ENCODE measurements at places on chromosomes 1 and 21.

GRCh38 chr1:230061801-230062200 lies 5.2 kb upstream of the GALNT2 start:
- no peak for DNase-seq

- DNase-seq, result no peak
Measured at GRCh38 chr1:246582301-246583055, 16.2 kb downstream of the CNST start.

GRCh38 chr1:12619792-12620487 lies 1.9 kb upstream of the DHRS3 start:
- peak; percentile 51 for DNase-seq

- DNase-seq, result no peak
Measured at GRCh38 chr1:175380521-175381300, 188.1 kb upstream of the KIAA0040 start.

GRCh38 chr1:200980452-200980772 lies 43.1 kb downstream of the KIF21B start:
- DNase-seq, result no peak

DNA sequence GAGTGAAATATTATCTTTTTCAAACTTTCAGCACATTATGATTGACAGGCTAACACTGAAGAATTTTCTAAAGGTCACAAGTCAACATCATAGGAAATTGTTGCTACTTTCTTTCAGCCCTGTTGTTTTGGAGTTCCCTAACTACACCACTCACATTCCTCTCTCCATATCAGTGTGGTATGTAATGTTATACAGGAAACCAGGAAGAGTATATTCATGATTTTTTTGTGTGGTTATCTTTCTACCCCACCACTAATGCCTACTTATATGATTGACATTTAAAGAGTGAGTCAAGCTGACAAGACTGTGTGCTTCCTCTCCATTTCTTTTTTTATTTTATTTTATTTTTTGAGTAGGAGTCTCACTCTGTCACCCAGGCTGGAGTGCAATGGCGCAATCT lies 47.8 kb upstream of the PRDM2 start:
- no peak for DNase-seq

DNA sequence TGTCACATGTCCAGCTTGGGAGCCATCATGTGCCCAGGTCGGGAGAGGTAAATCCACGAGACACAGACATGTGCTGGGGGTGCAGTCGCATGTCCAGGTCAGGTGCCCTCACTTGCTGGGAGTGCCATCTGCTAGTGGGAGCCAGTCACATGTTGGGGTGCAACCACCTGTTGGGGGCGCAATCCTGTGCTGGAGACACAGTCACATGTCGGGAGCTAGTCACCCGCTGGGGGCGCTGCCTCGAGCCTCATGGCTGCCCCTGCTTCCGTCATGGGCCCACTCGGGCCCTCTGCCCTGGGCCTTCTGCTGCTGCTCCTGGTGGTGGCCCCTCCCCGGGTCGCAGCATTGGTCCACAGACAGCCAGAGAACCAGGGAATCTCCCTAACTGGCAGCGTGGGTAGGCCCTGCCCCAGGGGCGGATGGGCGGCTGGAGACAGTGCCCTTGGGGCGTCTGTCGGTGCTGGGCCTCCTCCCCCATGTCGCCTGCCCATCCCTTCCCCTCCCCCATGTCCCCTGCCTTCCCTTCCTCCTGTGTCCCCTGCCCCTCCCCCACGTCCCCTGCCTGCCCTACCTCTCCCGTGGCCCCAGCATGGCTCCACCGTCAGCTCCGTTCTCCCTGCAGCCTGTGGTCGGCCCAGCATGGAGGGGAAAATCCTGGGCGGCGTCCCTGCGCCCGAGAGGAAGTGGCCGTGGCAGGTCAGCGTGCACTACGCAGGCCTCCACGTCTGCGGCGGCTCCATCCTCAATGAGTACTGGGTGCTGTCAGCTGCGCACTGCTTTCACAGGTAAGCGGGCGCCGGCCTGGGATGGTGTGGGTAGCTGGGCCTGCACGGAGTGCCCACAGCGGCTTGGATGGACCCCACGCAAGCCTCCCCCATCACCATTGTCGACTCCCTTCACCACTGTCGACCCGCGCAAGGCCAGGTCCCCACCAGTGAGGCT lies at the start of gene PRSS38:
Gene PRSS38, plus strand, starts transcription at position 208 of the 942 bp plus-strand sequence. Its CDS starts 42 bp downstream, at position 250.
- DNase-seq, result no peak

GRCh38 chr1:87572008-87572407 lies 243.3 kb downstream of the LMO4 start:
- DNase-seq, result no peak

GRCh38 chr1:112465122-112465521 lies 43.6 kb upstream of the WNT2B start:
- DNase-seq, result no peak

DNA sequence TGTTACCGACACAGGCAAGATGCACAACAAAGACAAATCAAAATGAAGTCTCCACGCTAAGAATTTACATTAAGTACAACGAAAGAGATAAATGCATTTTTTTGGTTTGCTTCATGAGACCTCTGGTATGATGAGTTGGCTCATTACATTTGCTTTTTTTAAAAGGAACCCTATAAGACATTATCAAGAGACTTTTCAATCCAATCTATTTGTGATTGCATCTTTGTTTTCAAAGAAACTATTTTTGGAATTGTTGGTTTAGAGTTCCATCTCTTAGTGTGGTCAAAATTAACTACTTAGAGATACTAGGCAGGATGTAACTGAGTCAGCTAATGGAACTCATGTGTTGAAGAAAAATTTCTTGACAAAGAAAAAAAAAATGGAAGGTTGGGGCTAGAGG lies 200.1 kb downstream of the ZC3H11B start:
- DNase-seq, result no peak

DNA sequence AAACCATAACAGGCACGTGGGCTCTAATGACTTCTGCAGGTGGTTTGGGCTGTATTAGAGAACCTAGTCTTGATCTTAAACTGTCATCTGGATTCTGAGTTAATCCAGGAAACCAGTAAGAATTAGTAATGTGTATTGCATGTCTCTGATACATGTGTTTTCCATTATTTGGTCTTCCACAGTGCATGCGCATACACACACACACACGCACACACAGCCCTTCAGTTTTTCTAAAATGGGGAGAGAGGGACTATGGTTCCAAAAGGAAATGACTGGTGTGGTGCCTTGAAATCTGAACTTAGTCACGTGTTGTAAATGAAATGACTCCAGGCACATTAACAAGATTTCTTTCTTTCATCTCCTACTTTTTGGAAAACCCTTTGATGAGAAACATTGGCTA lies 67.6 kb downstream of the OLFML2B start:
- DNase-seq, result no peak

DNA sequence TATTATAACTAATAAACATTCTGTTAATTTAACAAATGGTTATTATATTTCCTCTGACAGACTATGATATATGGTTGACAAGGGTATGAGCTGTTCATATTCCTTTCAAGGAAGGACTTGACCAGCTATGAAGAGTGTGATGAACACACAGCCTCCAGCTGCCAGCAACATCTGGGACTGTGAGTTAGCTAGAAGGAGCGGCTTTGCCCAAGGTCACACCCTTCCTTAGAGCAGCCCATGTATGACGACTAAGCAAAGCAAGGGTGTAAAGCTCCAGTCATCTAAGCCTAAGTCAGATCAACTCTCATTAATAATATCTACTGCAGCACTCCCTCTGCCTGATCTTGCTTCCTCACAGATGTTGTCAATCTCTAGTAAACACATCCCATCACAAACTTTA lies 355.4 kb downstream of the PLPP3 start:
- DNase-seq, result no peak

GRCh38 chr21:38718481-38718880 lies 87.2 kb upstream of the ETS2 start:
- DNase-seq, result no peak

DNA sequence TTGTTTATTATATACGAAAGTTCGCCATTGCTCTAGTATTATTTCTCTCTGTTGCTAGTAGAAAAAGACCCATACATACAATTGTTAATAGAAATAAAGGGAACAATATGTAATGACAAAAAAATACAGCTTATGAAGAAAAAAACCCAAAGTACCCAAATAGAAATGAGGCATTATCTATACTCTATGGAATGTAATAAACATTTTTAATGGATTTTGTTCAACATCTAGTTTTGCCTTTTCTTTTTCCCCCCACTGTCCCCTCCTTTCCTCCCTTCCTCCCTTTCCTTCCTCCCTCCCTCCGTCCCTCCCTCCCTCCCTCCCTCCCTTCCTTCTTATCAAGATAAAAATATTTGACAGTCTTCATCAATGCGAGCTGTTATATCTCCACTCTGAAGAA lies 81.5 kb upstream of the NEK7 start:
- no peak for DNase-seq

GRCh38 chr1:166944186-166944967 lies 31.0 kb downstream of the ILDR2 start:
- no peak for DNase-seq

DNA sequence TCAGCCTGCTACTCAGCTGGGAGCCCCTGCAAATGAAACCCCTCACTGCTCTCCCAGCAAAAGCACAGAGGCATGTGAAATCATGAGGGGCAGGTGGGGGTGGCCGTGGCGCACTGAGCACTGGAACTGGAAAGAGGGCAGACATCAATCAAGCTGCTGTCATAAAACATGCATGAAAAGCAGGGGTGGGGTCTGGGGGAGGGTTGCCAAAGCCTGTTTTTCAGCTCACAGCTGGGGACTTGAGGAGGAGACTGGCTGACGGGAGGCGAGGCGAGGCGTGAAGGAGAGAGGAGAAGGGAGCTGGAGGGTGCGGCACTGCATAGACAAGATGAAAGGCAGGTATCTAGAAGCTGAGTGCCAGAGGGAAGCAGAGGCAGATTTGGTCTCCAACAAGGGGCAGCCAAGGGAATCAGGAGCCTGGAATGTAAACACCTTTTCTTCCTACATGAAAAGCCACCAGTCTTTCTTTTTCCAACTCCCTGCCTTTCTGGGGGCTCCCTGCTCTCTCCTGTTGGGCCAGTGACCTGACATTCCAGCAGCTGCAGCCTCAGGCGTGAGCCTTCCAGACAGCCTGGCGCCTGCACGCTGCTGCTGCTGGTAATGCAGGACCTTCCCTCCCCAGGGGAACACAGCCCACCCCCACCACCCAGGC lies 87.0 kb downstream of the NMNAT2 start:
- DNase-seq, result no peak

- no peak for DNase-seq
Measured at GRCh38 chr1:54064299-54064698, 10.9 kb downstream of the TCEANC2 start.

DNA sequence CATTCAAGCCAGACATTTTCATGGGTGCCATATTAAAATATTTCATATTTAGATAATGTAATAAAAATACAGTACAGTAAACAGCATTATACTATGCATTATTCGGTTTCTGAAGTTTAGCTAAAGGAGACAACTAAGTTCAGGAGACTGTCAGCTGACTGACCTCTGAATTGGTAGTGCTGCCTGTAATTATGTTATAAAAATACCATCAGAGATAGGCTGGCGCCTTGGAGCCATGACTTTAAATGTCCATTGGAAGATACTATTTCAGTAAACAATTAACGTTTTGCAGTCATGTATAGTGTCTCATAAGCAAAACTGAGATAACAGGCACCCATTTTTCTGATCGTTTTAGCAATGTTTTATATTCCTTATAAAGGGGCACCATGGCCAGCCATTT lies 11.3 kb upstream of the RAB29 start:
- no peak for DNase-seq

DNA sequence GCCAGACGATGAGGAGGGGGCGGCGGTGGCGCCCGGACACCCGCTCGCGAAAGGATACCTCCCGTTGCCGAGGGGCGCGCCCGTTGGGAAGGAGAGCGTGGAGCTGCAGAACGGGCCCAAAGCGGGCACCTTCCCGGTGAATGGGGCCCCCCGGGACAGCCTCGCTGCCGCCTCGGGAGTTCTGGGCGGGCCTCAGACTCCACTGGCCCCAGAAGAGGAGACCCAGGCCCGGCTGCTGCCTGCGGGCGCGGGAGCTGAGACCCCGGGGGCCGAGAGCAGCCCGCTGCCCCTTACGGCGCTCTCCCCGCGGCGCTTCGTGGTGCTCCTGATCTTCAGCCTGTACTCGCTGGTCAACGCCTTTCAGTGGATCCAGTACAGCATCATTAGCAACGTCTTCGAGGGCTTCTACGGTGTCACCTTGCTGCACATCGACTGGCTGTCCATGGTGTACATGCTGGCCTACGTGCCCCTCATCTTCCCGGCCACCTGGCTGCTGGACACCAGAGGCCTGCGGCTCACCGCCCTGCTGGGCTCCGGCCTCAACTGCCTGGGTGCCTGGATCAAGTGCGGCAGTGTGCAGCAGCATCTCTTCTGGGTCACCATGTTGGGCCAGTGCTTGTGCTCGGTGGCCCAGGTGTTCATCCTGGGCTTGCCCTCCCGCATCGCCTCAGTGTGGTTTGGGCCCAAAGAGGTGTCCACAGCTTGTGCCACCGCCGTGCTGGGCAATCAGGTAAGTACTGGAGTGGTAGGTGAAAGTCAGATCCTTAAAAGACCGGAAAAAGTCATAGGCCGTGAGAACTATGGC lies 588 bp downstream of the FLVCR1 start:
- no peak for DNase-seq

GRCh38 chr1:227218870-227219573 lies 99.3 kb downstream of the CDC42BPA start:
- no peak for DNase-seq

DNA sequence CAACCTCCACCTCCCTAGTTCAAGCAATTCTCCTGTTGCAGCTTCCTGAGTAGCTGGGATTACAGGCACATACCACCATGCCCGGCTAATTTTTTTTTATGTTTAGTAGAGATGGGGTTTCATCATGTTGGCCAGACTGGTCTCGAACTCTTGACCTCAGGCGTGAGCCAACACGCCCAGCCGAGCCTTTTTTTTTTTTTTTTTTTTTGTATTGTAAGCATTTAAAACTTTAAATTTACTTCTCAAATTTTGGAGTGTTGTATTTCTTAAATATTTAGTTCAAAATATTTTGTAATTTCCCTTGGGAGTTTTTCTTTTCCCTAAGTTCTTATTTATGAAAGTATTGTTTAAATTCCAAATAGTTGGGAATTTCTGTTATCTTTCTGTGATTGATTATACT lies 9.2 kb upstream of the SCAF4 start:
- no peak for DNase-seq

DNA sequence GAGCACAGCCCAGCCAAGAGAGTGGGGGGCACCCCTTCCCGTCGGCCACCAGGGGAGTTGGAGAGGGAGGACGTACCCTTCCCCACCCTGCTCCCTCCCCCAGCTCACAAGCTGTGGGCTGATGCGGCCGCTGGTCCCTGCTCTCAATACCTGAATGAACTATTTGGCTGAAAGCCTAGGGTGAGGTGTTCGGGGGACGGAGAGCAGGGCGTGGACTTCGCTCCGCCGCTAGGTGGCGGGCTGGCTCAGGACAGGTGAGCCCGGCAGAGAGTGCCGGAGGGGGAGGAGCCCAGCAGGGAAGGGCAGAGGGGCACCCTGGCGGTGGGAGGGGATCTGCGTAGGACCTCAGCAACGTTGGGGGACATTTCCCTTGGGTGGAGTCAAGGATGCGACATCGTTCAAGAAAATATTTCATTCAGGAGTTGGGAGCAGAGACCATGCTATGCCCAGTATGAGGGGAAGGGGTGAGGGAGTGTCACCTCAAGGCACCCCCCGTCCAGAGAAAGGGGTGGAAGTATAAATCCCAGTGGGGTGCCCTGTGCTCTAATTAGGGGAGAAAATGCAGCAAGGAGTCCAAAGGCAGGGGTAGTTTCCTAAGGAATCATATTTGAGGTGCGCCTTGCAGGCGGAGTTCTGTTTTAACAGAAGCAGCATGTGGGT lies 12.0 kb upstream of the RHBG start:
- no peak for DNase-seq

GRCh38 chr1:44743211-44743610 lies 3.6 kb downstream of the KIF2C start:
- DNase-seq, result no peak
